Right lung (tissue), 10 donors: ENCODE measurements at places on chromosomes 11 and 22.

DNA sequence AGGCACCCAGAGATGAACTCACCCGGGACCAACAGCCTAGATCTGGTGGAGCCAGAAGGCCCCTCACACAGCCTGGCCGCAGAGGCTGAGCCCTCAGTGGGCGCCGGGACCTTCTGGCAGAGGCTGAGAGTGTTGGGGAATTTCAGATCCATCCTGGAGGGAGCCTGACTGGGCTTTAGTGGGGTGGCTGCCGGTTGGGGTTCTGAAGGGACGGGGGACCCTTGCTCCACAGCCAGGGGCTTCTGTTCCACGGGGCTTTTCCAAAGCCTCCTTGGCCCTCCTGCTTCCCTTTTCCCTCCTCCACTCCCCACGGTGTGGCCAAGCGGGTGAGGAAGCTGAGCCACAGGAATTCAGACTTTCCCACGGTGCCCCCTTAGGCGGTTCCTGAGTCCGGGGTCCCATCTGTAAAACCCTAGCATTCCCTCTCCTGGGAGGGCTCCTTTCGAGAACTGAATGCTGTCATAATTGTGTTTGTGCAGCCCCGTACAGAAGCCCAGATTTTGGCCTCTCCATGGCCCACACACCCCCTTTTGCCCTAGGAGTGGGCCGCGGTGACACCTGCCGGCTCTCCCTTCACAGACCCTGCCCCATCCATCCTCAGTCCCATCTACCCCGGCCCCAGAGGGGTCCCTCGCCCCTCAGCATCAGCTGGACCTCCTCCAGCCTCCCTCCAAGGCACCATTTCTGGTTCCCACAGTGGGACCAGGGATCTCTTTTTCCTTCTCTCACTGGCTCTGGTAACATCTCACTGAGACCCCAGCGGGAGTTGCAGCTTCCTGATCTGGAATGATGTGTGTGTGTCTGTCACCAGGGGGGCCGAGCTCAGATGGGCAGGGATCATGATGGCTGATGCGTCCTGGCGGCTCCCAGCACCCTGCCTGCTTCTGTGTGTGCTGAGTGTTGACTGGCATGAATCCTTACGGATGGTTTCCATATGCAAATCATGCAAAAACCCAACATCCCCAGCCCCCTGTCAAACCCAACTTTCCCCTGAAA lies 1048.4 kb downstream of the TBC1D22A start:
- DNase-seq, result no peak

DNA sequence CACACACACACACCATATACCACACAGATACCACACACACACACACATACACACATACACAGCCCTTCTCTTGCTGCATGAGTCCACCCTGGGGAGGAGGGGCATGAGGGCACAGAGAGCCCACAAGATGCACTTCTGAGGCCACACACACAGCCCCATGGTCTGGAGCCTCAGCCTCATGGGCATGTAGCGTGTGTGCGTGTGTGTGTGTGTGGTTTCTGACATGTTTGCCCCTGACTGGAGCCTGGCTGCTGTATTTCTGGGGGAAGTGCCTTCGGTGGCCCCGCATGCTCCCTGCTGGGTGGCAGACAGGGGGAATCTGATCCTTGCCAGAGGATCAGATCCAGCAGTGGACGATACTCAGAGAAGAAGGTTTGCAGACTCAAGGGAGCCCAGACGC lies 97.0 kb upstream of the PRR5 start:
- no peak for DNase-seq

DNA sequence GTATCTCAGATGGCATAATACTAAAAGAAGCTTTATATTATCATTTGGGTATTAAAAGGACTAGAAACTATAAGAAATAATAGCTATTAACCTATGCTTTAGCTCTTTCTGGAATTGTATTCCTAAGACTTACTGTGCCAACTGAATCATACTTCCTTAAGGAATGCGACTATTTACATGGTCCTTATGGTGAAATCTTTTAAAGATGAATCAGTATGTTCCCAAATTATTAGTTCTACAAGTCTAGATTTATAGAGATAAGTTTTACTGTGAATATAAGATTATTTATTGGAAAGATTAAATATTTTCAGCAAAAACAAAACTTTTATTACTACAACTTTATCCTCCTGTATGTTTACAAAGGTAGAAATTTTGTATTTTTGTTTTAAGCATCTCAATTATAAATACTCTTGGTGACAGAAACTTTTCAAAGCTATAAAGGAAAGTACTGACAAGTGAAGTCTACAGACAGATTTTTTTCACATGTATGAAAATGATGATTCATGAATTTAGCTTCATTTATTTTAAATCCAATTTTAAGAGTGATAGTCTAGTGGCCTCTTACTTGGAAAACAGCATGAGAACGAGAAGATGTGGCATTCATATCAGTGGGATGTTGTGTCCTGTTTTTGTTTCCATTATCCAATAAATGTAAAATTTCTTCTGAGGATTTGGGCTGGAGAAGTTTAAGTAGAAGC lies 17.8 kb downstream of the KIF18A start:
- DNase-seq, result no peak

GRCh38 chr11:13874597-13874996 lies 87.9 kb upstream of the SPON1 start:
- DNase-seq, result no peak

DNA sequence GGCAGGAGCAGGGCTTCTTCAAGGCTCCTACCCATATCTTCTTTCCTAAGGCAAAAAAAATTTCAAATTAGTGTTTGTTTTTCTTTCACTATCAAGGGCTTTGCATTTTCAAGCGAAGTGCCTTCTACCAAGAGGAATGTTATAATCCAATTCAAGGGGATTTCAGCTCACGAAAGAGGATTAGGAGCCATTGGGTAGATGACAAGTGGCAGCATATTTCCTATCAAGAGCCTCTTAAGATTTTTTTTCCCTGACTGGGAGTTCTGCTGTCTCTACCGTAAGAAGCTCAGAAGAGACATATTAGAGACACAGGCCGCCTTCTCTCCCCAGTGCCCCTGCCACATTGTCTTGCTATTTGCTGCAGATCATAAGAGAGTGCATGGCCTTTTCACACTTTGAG lies 55.9 kb upstream of the BMAL1 start:
- no peak for DNase-seq

GRCh38 chr11:86388198-86388597 lies 13.5 kb downstream of the CCDC81 start:
- no peak for DNase-seq

GRCh38 chr22:46969491-46969890 lies 207.0 kb downstream of the TBC1D22A start:
- DNase-seq, result no peak

DNA sequence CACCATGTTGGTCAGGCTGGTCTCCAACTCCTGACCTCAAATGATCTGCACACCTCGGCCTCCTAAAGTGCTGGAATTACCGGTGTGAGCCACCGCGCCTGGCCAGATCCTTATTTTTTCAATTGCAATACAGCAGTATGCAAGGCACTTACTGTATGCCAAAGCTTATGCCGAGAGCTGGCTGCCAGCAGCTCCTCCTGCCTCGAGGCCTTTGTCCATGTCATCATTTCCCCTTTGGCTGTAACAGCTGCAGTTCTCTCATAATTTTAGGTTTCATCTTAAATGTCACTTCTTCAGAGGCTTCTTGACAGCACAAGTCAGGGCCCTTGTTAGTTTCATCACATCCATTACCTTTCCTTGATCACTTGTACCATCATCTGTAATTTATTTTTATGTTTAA lies 1.5 kb upstream of the SREBF2 start:
- no peak for DNase-seq
